ENCODE measurements at places on chromosomes 7 and 10.

- DNase-seq = no peak
Measured at GRCh38 chr7:84336303-84336702, 141.7 kb upstream of the SEMA3A start.

DNA sequence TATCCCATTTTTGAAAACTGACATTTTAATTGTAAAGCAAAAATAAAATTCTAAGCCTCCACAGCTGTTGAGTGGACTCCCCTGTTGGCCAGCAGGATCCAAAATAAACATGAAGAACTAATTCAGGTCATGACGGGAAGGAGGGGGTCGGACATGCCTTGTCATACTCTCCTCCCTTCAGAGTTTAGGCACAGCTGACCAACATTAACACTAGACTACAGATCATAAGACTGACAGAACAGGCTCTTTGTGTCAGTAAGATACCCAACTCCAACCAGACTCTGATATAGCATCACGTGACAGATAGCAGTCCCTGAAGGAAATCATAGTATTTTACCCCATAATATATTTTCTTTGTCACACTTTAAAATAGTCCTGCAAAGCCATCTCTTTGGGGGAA is 20.9 kb upstream of the ZNF12 start:
- no peak for DNase-seq

- no peak for DNase-seq
Measured at GRCh38 chr7:33642312-33642711, 263.0 kb upstream of the BMPER start.

- no peak for DNase-seq
Measured at GRCh38 chr7:42238709-42239366, 1.8 kb upstream of the GLI3 start.

DNA sequence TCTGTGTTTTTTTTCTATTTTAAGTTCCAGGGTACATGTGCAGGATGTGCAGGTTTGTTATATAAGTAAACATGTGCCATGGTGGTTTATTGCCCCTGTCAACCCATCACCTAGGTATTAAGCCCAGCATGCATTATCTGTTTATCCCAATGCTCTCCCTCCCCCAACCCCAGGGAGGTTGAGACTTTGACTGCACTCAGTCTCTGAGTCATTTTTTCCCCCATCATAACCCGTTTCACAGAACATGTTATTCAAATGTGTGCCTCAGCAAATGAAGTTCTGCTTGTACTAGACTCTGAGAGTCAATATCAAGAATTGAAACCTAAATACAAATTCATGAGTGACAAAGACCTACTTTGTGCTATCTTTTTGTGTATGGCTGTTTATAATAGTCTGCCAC is 70.0 kb upstream of the CYP26C1 start:
- no peak for DNase-seq

DNA sequence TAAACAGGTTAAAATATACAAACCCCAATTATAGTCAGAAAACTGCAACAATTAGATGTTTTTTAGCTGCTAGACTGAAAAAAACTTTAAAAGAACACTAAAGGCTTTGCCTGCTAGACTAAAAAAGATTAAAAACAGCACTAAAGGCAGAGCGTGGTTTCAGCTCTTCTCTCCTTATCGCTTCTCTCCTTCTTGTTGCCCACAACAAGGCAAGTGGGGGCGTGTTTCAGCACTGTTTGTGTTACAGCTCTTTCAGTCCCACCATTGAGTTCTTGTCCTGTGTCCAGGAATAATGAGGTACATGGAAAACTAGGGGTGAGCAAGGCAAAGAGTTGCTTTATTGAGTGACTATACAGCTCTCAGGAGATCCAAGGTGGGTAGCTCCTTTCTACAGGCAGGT is 112.3 kb downstream of the HPSE2 start:
- no peak for DNase-seq

DNA sequence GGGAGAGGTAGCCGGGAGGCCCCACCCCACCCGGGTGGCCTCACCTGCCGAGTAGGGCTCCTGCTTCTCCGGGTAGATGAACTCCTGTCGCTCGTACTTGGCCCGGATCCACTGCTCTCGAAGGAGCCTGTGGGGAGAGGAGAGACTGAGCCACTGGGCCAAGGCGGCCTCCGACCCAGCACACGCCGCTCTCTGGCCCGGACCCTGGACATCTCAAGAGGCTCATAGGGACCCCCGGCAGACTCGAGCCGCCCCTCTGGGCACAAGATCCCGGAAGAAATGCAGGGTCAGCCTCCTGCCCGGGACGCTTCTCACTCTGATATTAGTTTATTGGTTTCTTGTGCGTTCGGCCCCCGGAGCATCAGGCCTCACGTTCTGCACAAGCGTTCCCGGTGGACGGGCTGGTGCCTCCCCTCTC is 34.5 kb downstream of the ADAP1 start:
- DNase-seq = no peak

DNA sequence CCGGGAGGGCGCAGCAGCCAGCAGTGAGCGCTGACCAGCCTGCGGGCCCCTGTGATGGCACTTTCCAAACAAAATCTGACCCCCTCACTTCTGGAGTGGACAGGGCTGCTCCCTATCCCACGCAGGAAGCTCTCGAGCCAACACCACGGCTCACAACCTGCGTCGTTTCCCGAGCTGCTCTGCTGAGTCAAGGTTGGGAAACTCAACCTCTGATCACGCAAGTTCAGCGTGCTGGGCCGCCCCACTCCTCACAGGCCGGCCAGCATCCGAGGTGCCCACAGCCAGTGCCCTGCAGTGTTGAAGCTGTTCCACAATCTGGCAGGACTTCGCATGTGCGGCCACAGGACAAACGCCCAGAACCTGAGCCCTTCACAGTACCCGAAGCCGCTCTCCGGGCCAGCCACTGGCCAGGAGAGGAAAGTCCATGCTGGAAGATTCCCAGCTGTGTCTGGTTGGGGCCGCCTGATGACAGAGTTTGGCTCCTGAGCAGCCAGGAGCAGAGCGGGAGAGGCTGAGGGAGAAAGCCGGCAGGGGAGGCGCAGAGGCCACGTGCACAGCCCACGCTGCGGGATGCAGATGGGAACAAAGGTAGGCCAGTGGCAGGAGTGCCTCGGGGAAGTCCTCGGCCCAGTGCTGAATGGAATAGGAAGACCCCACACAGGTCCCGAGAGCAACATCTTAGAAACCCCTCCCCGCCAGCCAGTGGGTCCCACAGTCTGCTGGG is 263.3 kb upstream of the TCERG1L start:
- no peak for DNase-seq

- no peak for DNase-seq
Measured at GRCh38 chr7:27158436-27159265, 2.2 kb upstream of the HOXA7 start.

- DNase-seq = no peak
Measured at GRCh38 chr7:47480576-47481538, 101.1 kb downstream of the TNS3 start.

GRCh38 chr7:12719981-12720865 is 32.8 kb downstream of the ARL4A start:
- DNase-seq = no peak

- DNase-seq = no peak
Measured at GRCh38 chr10:97766106-97766810, 5.5 kb downstream of the SFRP5 start.

GRCh38 chr10:47383261-47384147 is 589 bp downstream of the ZNF488 start:
- no peak for DNase-seq

- no peak for DNase-seq
Measured at GRCh38 chr7:30028749-30029635, 780 bp downstream of the PLEKHA8 start.

DNA sequence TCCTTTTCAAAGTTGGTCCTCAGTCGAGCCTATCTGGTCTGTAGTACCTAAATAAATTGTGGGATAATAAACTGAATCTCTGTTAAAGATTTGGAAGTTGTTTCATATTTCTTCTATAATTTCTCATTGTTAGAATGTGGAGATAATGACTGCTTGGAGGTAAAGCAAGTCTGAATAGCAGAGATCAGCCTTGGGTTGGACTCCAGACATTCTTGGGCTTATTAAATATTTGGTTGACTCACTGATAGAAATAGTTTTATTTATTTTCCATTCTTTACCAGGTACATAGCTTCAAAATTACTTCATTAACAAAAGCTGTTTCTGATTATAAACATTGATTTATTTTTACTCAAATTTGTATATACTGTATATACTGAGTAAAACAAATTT is 34.3 kb downstream of the TPST1 start:
- no peak for DNase-seq

GRCh38 chr10:31194986-31195385 is 124.0 kb upstream of the ZEB1 start:
- no peak for DNase-seq

GRCh38 chr10:31739711-31740110 is 188.9 kb downstream of the ARHGAP12 start:
- no peak for DNase-seq

- no peak for DNase-seq
Measured at GRCh38 chr7:66173856-66174255, 31.3 kb upstream of the TPST1 start.

GRCh38 chr10:133110133-133110532 is 22.4 kb downstream of the ADGRA1 start:
- DNase-seq = no peak

GRCh38 chr7:131949659-131950058 is 393.2 kb upstream of the PODXL start:
- no peak for DNase-seq

DNA sequence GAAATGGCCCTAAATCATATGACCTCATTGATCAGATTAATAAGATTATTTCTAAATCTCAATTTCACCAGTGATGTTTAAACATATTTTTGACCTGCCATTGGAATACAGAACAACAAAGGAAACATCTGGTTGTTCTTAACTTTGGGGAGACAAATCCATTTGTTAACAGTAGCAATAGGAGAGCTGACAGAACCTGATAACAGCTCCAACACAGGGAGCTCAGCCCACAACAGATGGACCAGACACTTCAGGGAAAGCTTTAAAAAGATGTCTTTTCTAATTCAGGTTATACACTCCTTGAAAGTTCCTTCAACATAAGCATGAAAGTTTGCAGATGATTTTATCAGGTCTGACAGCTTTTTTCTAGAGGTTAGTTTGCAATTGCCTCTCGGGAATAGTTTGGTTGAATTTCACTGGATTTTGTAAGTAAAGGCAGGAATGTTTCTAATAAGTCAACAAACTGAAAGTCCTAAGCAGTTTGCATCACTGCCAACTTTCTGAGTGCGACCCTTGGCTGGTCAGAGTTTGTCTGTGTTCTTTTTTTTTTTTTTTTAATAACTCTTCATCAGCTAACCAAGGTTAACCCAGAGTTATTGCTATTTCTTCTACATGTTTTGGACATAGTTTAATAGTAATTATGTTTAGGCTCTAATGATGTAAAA is 6.5 kb upstream of the MET start:
- DNase-seq = no peak

- DNase-seq = no peak
Measured at GRCh38 chr10:86945361-86946212, 11.8 kb downstream of the MMRN2 start.

Data from GM19239 (cell line).